ENCODE measurements at places on chromosomes 1 and 21. TPM values are rescaled to one million over a fixed set of nuclear protein-coding genes. Genes with fewer than 3 reads are reported as not detected.

Gene UTS2
- not detected for total RNA-seq

Gene FCN3
- 2.9 TPM for total RNA-seq

Gene ANKRD34A
- total RNA-seq = 1.7 TPM

Gene KRTAP21-1
- total RNA-seq = not detected
